T-helper 22 cell (primary cell): ENCODE measurements at places on chromosomes 2 and 18.
A peak's percentile ranks its signal among the peaks of the same experiment; 100 is the strongest.

DNA sequence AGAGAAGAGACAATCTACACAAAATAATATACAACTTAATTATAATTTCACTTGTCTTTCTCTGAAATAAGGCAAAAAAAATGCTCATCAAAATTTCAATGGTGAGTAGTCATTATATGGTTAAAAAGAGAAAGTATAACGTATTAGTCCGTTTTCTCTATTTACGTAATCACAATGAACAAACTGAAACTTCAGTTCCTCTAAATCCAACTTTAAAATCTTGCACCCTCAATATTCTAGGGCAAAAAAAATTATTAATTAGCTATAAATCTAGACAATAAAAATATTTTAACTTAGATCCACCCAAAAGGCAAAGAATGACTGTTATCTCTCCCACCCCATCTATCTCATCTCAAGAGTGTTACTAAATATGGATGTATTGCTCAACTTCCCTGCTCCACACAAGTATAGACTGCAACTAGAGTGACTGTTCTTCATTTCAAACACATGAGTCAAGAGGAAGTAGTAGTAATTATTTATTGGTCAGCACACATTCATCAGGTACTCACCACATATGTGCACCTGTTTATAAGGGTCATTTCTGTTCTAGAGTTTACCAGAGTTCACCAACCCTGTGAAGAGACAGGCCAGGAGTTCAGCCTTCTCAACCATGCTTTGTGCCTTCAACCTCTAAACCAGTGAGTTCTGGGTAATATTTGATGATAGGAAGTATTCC is 36.4 kb downstream of the STK39 start:
- no peak for DNase-seq

GRCh38 chr2:203578759-203579643 is 43.9 kb upstream of the RAPH1 start:
- DNase-seq: no peak

- DNase-seq: no peak
These were observed 21.6 kb upstream of the DSC3 start for GRCh38 chr18:31064130-31064529.

DNA sequence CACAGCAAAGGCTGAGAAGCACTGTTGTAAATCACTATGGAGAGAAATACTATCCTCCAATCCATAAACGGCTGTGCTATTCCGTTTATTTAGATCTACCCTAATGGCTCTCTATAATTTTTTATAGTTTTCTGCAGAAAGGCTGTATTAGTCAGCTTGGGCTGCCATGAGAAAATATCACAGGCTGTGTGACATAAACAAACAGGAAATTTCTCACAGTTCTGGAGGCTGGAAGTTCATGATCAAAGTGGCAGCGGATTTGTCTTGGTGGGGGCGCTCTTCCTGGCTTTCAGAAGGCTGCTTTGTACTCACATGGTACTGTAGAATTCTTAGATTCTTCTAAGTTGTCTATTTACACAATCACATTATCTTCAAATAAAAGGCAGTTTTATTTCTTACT is 44.1 kb downstream of the C1D start:
- DNase-seq: no peak

GRCh38 chr18:69161383-69162028 is 239.2 kb upstream of the DOK6 start:
- DNase-seq: no peak

- no peak for DNase-seq
These were observed 188.7 kb upstream of the SIX3 start for GRCh38 chr2:44752761-44753160.

GRCh38 chr18:56043641-56044061 is 455.7 kb upstream of the TCF4 start:
- DNase-seq: no peak

DNA sequence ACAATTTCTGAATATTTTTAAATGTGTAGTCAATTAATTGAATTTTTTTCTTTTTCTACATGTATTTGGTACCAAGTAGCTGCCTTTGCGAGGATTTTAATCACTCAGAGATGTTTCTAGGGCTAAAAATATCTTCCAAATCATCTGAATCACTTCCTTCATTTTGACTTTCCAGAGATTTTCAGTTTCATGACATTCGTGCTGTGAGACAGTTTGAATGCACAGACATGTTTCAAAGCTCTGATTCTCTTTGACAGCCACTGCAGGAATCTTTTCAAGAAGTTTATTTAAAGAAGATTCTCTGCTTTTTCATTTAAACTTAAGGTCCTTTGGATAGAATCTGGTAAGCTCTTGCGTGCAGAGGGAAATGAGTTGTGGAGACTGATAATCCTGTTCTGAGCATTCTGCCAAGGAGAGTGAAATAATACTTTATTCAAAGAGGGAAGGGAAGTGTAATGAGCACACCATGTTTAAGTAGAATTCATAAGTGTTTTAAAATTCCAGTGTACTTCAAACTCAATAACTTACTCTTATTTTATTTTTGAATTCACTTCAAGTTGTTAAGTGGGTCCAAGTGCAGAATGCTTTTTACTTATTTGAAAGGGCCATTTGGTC is 9.7 kb downstream of the CYBRD1 start:
- no peak for DNase-seq

GRCh38 chr2:203790134-203790852 is 77.3 kb upstream of the CTLA4 start:
- DNase-seq: no peak

DNA sequence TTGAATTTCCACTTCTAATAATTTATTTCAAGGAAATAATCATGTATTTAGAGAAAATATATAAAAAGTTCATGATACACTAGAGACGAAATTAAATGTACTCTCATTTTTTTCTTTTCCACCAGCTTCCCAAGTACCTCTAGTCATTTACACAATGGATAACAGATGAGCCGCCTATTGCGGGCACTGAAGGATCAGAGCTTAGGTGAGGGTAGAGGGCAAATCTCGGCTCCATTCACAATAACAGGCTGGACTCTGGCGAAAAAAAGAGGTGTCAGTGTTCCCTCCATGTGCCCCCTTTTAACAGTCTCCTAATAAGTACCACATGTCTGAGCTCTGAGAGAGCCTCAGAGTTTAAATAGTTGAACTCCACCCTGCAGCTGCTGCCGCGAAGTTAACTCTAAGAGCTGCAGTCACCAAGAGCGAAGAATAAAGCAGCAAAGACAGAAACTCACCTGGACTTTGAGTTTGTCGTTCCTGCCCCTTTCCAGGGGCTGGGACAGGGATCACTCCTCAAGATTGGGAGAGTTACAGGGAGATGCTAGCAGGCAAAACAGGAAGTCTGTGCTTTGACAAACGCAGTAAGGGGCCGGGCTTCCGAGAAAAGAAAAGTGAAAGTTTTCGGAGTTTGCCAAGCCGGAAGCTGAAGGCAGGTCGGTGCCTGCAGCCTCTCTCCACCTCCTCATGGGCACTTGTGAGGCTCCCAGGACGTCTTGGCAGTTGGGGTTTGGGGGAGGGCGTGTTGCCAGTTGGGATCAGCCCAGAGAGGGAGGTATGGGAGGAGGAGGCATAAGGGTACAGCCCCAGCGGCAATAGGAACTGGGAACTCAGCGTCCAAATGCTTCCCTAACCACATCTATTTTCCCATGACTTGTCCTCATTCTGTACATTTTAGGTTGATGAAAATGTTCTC is at the start of gene SP110:
Gene SP110 (minus strand): TSS at position 566 of the 913 bp plus-strand sequence. CDS start 3,057 bp downstream, outside the sequence.
- DNase-seq: peak; percentile 61

GRCh38 chr2:176239031-176239430 is 30.2 kb upstream of the MTX2 start:
- no peak for DNase-seq

DNA sequence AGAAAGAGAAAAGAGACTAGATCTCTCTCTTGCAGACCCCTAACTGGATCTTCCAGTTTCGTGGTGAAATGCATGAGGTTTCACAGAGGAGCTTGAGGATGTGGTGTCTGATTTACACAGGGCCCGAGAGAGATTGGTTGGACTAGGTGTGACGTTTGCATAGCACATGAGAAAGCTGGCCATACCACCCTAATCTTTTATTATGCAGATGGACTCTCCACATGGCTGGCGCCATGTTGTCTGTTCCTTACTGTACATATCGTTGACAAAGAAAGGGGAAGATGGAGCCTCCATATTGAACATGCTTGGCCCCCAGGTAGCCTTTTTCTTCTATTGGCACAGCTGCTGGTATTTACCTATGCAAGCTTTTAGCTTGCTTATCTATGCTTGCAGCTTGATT is 27.5 kb upstream of the PGAP1 start:
- DNase-seq: no peak

- DNase-seq: no peak
These were observed 16.4 kb downstream of the VIL1 start for GRCh38 chr2:218435003-218435982.

DNA sequence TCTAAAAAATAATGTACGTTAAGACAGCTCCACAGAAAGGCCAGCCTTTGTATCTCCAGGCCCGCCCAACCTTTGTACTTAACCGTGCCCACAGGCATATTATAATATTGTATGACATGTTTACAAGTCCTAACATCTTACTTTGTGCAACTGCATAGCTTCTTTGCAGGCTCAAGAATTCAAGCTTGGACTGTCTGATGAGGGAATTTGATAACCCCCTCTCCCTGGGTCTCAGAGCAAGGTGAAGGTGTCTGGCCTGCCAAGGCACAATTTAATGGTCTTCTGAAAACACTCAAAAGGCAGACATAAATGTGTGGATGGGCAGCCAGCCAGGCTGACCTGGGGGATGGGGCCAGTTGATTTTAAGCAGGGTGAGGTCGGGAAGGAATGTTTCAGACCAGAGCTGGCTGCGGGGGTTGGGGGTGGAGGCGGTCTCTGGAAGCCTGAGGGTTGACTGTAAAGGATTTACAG is 732.7 kb upstream of the FANCL start:
- no peak for DNase-seq

- no peak for DNase-seq
These were observed 129.6 kb downstream of the GALNT14 start for GRCh38 chr2:31008561-31009114.

GRCh38 chr2:23390152-23390551 is 5.2 kb downstream of the KLHL29 start:
- DNase-seq: no peak

GRCh38 chr2:72214429-72215143 is 66.9 kb upstream of the CYP26B1 start:
- DNase-seq: no peak

DNA sequence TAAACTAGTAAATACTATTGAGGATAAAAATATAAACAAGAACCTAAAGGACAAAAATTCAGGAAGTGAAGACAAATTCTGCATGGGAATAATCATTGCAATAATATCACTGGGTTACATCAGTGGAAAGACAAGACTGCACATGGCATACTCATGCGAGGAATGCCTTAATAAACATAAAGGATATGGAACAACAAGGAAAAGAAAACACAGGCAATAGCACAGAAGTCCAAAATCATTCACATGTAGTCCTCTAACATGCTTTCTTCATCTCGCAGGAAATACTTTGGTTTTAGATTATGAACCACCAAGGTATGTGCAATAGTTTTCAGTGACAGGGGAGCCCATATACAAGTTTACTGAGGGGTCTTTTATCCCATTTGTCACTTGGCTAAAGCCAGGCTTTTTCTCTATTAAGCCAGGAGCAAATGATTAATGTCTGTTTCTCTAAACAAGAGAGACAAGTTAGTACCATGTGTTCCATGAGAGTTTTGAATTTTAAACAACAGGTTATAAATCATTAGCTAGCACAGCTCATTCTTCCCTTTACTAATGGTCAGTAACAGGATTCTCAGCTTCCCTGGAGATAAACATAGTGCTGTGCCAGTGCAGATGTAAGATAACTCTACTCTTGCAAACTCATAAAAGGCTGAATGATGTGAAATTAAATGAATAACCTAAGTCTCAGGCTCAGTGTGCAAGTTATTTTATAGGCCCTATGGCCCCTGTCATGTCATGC is 353.6 kb upstream of the FSIP2 start:
- no peak for DNase-seq

GRCh38 chr2:11932962-11933361 is 186.5 kb downstream of the LPIN1 start:
- DNase-seq: no peak

DNA sequence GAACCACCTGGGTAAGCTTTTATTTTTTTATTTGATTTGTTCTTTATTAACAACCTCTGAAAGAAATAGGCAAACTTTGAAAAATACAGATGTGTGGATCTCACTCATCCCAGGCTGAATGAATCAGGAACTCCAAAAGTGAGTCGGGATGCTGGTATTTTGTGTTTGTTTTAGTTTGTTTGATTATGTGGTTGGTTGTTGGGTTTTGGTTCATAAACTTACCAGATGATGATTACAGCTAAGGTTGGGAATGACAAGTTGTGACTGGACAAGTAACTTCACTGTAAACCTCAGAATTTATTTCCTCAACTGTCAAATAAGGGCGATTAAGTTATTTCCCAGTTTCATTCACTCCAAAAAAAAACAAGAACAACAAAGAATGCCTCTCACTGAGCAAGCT is 80.5 kb upstream of the KIF5C start:
- no peak for DNase-seq

- no peak for DNase-seq
These were observed 102.9 kb downstream of the ALPK2 start for GRCh38 chr18:58525928-58526424.

DNA sequence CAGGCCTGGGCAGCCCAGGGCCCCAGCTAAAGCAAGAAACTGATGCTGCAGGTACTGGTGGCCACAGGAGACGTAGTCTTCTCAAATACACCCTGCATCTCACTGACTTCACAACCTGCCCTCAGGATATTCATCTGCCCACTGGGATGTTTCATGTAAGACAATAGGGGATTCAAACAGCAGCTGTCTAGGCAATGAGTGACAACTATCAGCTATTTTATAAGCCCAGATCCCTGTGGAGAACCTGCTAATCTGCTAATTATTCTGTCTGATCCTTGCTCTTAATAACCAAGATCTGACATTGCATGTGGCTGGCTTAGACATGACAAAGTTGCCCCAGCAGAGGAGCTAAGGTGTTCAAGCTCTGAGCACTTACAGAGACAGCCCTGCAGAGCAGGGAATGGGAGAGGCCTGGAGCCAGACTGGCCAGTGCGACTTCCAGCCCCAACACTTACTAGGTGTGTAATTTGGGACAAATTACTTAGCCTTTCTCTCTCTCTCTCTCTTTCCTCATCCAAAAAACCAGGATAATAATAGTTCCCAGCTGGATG is 28.6 kb downstream of the SIGLEC15 start:
- no peak for DNase-seq

DNA sequence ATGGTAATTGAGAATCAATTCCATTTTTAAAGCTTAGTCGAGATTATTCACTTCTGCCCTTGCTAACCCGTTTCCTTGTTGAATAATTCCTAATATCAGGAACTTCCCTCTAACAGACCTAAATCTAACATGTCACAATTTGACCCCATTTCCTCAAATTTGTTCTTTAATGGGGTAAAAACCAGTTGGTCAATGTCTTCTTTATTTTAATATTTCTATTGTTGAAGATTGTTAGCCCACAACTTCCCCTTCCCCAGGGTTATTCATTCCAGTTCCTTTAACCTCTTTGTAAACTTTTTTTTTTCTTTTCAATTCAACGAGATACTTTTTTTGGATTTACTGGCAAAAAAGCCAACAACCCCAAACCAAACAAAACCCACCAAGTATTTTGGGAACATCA is 7.3 kb downstream of the TNFRSF11A start:
- no peak for DNase-seq

GRCh38 chr2:58651930-58652329 is 410.8 kb upstream of the FANCL start:
- DNase-seq: no peak

- DNase-seq: no peak
These were observed 740.5 kb upstream of the SALL3 start for GRCh38 chr18:78239090-78239457.

- no peak for DNase-seq
These were observed 5.2 kb upstream of the KCNK3 start for GRCh38 chr2:26687328-26687727.
